ENCODE measurements at places on chromosomes 2 and 18.

- no peak overlapping the region for H3K4me3 ChIP-seq
- H3K27ac ChIP-seq: no peak overlapping the region
- no peaks in the 10 kb centered on the region for H3K4me1 ChIP-seq
- peaks cover 48% of the 10 kb centered on the region for H3K36me3 ChIP-seq
- no peaks in the 10 kb centered on the region for H3K27me3 ChIP-seq
Measured at GRCh38 chr2:152676461-152676860, 40.8 kb downstream of the PRPF40A start.

DNA sequence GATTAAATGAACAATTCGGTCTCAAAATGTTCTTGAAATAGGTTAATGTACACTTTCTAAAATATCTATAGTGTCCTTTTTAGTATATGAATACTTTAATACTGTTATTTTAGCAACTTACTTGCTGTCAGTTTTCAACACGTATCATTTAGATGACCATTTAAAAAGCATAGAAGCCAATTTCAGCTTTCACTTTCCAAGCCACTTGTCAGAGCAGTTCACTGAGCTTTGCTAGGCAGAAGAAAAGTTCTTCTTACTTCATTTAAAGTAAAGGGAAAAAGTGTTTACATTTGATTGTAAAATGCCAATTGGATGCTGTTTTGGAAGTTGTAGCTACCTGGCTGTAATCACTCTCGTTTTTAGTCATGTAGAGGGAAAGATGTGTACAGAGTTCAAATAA, 126.0 kb downstream of the KCNH7 start:
- no peaks in the 10 kb centered on the region for H3K4me1 ChIP-seq
- H3K27me3 ChIP-seq: no peaks in the 10 kb centered on the region
- H3K36me3 ChIP-seq: no peaks in the 10 kb centered on the region
- no peak for DNase-seq
- H3K27ac ChIP-seq: no peak overlapping the region

DNA sequence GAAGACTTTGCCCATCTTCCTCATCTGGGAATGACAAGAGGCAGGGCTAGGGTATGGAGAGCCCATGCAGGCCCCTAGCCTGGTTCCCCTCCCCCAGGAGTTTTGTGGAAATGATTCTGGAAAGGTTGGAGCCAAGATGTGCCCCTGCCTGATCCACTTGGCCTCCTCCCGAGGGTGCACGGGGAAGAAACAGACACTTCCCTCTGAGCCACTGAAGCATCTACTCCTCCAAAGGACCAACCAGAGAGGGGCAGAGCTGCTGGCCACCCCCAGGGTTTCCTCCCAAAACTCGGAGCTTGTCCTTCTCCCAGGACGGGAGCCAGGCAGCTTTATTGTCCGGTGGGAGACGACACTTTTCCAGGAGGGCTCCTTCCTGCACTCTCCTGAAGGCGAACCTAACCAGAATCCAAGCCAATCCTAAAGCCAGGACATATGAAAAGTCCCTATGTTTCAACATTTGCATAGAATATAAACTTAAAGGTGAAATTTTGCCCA, 149.2 kb upstream of the COPS8 start:
- no peaks in the 10 kb centered on the region for H3K4me1 ChIP-seq
- no peak for DNase-seq
- peaks cover 3% of the 10 kb centered on the region for H3K27me3 ChIP-seq

DNA sequence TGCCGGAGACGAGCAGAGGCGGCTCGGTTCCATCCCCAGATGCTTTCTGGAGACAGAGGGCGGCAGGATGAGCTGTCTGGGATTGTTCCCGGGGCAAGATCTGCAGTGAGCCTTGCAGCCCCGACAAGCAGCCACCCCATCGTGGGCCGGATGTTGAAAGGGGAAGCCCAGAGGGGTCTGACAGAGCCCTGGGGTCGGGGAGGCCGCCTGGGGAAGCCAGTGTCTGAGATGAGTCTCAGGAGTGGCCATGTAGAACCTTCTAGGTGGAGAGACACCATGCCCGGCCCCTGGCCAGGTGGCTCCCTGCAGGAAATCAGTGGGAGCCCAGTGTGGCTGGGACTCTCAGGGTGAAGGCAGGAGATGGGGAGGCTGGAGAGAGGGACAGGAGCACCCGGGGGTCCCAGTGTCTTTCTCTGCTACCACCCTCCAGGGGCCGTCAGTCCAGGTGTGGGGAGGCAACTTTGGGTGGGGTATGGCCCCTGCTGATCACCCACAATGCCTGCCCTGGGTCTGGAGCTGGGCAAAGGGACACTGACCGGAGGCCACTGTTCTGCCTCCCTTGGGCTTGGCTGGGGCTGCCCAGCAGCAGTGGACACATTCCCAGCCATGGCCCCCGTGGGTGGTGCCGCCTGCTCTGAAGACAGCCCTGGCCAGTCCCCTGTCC, 128.3 kb upstream of the HS6ST1 start:
- H3K4me1 ChIP-seq: no peaks in the 10 kb centered on the region
- H3K27ac ChIP-seq: no peak overlapping the region
- no peak for DNase-seq
- H3K27me3 ChIP-seq: no peaks in the 10 kb centered on the region

DNA sequence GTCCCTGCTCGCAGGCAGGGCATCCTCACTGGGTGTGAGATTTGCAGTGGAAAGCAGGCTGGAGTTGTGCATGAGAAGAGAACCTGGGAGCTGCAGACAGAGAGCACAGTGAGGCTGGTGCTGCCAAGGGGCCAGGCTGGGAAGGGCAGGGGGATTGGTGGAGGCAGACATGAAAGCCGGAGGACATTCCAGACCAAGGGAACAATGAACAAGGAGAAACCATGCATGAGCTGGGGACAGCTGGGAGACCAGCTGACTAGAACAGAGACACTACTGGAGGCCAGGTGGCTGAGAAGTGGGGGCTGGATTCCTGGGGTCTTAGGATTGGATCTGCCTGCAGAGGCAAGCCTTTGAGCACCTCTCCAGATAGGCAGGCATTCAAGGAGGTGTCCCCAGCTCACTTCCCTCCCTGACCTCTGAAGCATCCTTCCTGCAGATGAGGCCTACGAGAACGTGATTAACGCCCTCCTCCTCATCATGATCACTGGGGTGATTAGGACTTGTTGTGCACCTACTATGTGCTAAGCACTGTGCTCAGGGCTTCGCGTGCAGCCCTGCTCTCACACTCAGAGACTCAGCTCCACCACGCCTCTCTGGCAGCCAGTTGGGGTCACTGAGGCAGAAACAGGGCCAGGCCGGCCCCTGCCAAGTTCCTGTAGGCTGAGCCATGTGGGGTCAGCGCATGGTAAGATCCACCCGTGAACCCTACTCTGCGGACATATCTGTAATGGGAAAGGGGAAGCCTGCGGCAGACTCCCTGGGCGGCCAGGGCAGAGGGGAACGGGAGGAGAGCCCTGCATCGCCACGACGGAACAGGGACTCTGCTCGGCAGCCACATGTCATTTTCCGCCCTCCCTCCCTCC, 74.8 kb upstream of the SLC66A3 start:
- no peaks in the 10 kb centered on the region for H3K4me1 ChIP-seq
- no peak for DNase-seq
- no peaks in the 10 kb centered on the region for H3K27me3 ChIP-seq
- H3K4me3 ChIP-seq: no peak overlapping the region
- H3K27ac ChIP-seq: no peak overlapping the region

- H3K27ac ChIP-seq: no peak overlapping the region
- no peak overlapping the region for H3K4me3 ChIP-seq
- H3K36me3 ChIP-seq: no peaks in the 10 kb centered on the region
- no peak for DNase-seq
Measured at GRCh38 chr18:10020171-10020570, 106.4 kb downstream of the VAPA start.

DNA sequence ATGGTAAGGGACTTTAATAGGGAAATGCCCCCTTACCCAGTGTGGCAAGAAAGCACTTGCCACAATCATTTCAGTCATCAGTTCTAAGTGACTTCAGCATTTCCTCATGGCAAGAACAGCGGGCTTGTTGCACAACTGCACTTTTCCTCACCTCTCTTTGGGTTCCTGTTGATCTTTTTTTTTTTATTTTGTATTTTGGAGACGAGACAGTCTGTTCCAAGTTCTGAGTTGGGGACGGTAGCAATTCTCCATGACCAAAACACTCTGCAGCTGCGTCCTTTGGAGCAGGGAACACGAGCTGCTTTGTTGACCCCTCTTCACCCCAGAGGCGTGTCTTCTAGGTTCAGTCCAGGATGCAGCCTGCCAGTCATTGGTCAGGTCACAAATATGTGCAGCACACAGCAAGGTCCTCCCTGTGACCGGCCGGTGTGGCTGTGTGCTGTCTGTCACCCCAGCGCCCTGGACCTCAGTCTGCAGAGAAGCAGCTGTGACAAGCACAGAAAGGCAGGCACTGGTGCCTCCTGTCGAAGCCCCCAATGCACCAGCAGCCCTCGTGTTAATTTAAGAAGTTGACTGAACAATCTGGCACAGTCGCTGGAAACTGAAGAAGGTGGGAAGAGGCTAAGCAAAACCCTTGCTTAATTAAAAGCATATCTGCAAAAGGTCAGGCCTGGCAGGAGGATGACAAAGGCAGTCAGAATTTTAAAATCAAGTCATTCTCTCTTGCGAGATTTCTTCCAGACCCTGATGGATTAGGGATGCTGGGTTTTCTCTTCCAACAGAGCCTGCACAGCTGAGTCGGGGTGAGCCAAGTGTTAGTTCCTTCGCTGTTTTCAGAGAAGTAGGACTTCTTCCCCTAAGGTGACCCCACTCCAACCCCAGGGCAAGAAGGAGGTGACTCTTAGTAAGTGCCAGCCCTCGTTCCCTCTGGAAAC, 96.7 kb upstream of the COPS8 start:
- no peak for DNase-seq
- no peak overlapping the region for H3K4me3 ChIP-seq
- no peaks in the 10 kb centered on the region for H3K4me1 ChIP-seq
- no peaks in the 10 kb centered on the region for H3K36me3 ChIP-seq

DNA sequence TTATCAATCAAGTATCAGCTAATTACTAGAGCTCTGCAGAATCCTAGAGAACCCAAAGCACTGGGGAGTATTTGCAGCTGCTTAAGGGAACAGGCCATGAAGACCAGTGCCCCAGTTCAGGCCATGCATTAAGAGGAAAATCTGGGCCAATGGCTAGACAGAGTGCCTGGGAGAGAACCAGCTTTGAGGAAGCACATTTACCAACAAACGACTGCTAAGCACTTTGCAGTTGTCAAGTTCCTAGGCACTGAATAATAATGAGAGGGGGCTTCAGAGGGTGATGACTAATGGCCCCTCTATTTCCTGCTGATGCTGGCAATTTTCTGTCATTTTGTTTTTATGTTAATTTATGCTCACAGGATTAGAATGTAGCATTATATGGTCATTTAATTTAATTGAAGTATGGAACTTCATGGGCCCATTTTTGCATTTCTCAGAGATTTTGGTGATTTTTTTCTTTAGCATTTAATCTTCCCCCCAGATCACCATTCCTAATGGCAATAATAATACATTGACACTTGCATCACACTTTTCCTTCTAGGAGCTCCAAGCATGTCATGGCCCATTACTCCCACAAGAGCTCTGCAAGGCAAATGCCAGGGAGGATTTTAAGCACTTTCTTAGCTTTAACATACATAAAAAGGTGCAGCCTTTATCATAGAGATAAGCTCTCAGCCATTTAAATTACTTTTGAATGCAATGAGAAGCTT, 147.7 kb upstream of the SPATS2L start:
- H3K27me3 ChIP-seq: no peaks in the 10 kb centered on the region
- no peaks in the 10 kb centered on the region for H3K36me3 ChIP-seq
- no peak overlapping the region for H3K27ac ChIP-seq
- H3K4me1 ChIP-seq: peaks cover 22% of the 10 kb centered on the region
- DNase-seq: no peak

DNA sequence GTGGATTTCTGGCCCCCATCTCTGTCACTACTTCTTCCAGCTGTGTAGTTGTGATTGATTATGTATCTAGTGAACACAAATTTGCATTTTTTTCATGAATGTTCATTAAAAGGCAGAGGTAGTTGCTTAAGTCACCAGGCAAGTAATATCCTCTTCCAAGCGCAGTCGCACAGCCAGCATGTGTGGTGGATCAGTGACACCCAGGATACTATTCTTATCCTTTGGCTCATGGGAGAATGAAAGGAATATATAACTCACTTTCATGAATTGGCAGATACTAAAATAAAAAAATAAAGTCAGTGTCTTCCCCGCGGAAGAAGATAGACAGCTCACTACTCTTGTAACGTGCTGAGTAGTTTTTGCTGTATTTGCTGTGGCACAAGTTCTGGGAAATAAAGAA, 387.8 kb downstream of the CDH7 start:
- no peak for DNase-seq
- H3K27me3 ChIP-seq: no peaks in the 10 kb centered on the region
- H3K4me1 ChIP-seq: no peaks in the 10 kb centered on the region
- no peaks in the 10 kb centered on the region for H3K36me3 ChIP-seq

- no peaks in the 10 kb centered on the region for H3K36me3 ChIP-seq
- no peak overlapping the region for H3K27ac ChIP-seq
- H3K4me1 ChIP-seq: no peaks in the 10 kb centered on the region
- H3K4me3 ChIP-seq: no peak overlapping the region
Measured at GRCh38 chr18:48481092-48481491, 57.7 kb upstream of the CTIF start.

- no peaks in the 10 kb centered on the region for H3K4me1 ChIP-seq
- no peak overlapping the region for H3K4me3 ChIP-seq
- DNase-seq: no peak
- H3K27ac ChIP-seq: no peak overlapping the region
- H3K36me3 ChIP-seq: no peaks in the 10 kb centered on the region
Measured at GRCh38 chr2:113812204-113812603, 55.8 kb upstream of the SLC35F5 start.

DNA sequence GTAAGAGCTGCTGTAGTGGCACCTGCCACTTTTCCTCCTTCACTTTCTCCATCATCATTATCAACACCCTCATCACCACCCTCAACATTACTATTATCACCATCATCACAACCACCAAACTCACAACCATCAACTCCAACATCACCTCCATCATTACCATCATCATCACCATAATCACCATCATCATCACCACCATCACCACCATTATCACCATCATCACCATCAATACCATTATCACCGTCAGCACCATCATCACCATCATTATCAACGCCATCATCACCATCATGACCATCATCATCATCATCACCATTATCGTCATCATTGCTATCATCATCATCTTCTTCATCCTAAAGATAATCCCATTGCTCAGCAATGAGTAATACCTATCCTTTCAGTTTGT, 255.8 kb downstream of the CYRIA start:
- H3K4me3 ChIP-seq: no peak overlapping the region
- no peak for DNase-seq
- no peaks in the 10 kb centered on the region for H3K4me1 ChIP-seq
- H3K27me3 ChIP-seq: no peaks in the 10 kb centered on the region
- no peak overlapping the region for H3K27ac ChIP-seq

- H3K4me3 ChIP-seq: no peak overlapping the region
- H3K27ac ChIP-seq: peak overlapping the region; percentile 43
- H3K27me3 ChIP-seq: no peaks in the 10 kb centered on the region
Measured at GRCh38 chr2:27072920-27073319, 1.5 kb upstream of the OST4 start.

DNA sequence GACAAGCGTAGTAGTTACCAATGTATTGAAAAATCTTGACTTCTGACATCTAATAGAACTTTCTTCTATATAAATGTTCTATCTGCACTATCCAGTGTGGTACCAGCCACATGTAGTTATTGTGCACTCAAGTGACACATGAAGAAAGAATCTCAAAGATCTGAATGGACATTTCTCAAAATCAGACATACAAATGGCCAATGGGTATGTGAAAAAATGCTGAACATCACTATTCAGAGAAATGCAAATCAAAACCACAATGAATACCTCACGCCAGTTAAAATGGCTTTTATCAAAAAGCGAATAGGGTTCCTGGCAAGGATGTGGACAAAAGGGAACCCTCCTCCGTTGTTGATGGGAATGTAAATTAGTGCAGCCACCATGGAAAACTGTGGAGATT, 37.5 kb upstream of the SMCHD1 start:
- H3K27ac ChIP-seq: no peak overlapping the region
- no peak overlapping the region for H3K4me3 ChIP-seq
- peak; percentile 85 for DNase-seq
- no peaks in the 10 kb centered on the region for H3K27me3 ChIP-seq

Data from astrocyte (in vitro differentiated cells and primary cell).